ENCODE measurements at places on chromosomes 11 and 22. TPM values are rescaled to one million over a fixed set of nuclear protein-coding genes. Genes with fewer than 3 reads are reported as not detected.

The SLC25A18 gene
- 2.5 TPM for total RNA-seq

The CHRM1 gene
- total RNA-seq: not detected

The MOGAT2 gene
- total RNA-seq: 0.27 TPM

The MYRF gene
- 1.7 TPM for total RNA-seq

The TSSK2 gene
- not detected for total RNA-seq

The SLC22A6 gene
- total RNA-seq: 7.2 TPM

The TMPRSS4 gene
- total RNA-seq: not detected

The C22orf23 gene
- total RNA-seq: 1.4 TPM

The IGLL5 gene
- total RNA-seq: not detected

The PYGM gene
- total RNA-seq: 1.1 TPM

The TEAD1 gene
- total RNA-seq: 63.7 TPM

The TPP1 gene
- 19.1 TPM for total RNA-seq

The NLRP10 gene
- total RNA-seq: not detected

The OR52E6 gene
- not detected for total RNA-seq

The TEX12 gene
- total RNA-seq: 0.54 TPM

The SERHL2 gene
- total RNA-seq: 2.6 TPM

The DYNC2H1 gene
- total RNA-seq: 69.2 TPM

The OR5D16 gene
- total RNA-seq: not detected

Data from cerebellum (tissue), 4 donors.